ENCODE measurements at places on chromosomes 16 and 17.

DNA sequence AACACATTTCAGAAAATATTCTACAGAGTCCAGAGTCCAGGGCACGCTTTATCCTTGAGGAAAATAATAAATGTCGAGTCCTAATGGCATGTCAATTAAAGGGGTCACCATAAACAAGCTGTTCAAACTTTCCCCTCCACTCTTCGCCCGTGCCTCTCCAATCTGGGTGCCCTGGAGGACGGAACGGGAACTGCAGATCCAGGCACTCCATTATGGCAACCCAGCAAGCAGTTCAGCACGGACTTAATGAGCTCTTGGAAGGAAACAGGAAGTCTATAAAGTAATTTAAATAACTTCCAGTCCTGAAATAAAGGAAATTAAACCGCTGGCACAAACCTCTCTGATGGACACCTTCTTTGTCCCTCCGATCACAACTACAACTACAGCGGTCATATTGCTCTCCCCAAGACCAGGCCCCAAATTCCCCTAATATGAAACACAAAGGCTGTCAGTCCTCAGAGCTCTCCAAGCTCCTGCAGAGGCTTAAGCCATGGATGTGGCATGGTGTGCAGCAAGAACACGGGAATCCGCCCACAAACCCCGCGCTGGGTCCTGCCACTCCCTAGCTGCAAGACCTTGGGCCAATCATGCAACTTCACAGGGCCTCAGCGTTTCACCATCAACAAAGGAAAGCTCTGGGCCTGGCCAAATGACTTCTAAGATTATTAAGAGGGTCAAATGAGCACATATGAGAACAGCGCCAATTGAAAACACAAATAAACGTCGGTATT lies 52.6 kb downstream of the ZFHX3 start:
- no peak for DNase-seq

DNA sequence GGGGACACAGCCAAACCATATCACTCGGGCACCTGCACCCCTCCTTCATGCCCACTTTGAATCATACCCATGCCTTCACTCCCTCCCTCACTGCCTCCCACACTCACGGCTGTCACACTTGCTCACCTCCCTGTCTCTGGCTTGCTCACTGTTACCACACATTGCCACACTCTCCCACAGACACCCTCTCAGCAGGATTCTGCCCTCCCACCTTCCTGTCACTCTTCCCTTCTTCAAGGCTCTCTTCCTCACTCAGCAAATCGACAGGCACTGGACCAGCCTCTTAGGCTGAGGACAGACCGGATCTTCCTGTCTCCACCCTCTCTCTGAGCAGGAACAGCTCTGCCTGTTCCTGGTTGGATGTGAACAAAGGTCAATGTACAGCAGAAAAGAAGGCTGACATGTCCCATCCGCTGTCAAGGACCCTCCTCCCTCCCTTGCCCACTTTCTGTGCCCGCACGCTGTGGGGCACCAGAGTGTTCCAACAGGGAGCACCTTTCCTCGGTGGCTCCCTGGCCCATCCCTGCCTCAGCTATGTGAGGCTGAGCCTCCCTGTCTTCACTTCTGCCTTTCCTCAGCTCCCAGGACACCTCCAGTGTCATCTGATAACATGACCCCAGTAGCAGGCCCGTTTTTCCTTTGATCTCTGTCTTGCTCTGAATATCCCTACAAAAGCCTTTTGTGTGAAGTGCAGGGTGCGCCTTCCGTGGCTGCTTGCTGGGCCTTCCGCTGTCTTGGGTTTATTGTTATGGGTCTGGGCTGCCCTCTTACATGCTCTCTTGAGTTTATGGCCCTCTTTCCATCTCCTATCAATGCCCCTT lies 47.0 kb downstream of the CCDC182 start:
- no peak for DNase-seq

DNA sequence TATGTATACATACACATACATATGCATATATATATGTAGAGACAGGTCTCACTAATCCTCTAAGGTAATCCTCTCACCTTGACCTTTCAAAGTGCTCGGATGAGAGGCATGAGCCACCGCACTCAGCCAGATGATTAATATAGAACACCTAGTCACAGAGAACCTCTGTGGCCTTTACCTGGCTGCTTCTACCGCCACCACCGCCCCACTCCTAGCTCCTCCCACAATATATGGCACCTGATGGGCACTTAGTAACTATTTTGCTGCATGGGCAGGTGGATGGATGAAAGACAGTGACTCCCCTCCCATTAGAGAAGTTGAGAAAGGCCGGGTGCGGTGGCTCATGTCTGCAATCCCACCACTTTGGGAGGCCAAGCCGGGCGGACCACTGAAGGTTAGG lies 16.7 kb upstream of the ATP2C2 start:
- DNase-seq = no peak

- no peak for DNase-seq
Observed at GRCh38 chr16:12350945-12351344, 374.4 kb downstream of the SNX29 start.

DNA sequence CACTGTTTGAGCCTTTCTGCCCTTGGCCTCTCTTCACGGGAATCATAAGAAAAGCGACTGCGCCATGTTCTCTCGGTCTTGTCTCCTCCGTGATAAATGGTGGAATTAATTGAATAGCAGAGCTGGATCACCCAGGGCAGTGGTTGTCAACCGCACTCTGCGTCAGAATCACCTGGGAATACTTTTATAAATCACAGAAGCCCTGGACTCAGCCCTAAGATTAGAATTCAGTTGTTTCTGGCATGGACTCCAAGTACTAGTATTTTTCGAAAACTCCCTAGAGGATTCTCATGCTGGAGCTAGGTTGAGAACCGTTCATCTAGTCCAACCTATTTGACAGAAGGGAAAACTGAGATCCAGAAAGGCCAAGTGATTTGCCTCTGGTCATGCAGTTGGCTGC lies 64.1 kb downstream of the SPACA3 start:
- DNase-seq = no peak

DNA sequence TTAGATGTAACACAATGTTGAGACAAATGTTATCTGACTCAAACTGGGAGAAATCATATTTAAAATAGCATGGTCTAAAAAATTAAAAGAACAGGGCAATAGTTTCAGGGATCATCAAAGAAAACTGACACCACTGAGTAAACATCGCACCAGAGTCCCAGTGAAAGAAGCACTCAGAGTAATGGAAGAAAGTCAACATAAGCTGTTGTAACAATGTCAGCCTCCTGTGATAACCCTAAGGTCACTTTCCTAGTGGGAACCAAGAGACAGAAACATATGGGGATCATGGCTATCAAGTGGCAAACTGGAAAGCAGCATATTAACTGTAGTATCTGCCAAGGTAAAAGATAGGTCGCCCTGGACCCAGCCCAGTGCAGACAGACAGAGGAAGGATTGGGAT lies 160.8 kb downstream of the CA10 start:
- DNase-seq = no peak

DNA sequence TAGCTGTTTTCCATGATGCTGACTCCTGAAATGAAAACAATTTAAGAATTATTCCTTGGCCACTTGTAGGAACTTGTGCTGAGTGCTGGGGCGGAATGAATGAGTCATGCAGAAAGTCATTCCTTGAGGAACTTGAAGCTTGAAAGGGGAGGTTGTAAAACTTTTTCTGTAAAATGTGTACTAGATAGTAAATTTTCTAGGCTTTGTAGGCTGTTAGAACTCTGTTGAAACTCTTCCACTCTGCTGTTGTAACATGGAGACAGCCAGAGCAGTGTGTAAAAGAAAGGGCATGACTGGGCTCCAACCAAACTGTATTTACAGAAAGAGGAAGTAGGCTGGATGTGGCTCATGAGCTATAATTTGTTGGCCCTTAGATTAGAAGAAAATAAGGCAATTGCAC lies 46.1 kb downstream of the ABCA8 start:
- no peak for DNase-seq

DNA sequence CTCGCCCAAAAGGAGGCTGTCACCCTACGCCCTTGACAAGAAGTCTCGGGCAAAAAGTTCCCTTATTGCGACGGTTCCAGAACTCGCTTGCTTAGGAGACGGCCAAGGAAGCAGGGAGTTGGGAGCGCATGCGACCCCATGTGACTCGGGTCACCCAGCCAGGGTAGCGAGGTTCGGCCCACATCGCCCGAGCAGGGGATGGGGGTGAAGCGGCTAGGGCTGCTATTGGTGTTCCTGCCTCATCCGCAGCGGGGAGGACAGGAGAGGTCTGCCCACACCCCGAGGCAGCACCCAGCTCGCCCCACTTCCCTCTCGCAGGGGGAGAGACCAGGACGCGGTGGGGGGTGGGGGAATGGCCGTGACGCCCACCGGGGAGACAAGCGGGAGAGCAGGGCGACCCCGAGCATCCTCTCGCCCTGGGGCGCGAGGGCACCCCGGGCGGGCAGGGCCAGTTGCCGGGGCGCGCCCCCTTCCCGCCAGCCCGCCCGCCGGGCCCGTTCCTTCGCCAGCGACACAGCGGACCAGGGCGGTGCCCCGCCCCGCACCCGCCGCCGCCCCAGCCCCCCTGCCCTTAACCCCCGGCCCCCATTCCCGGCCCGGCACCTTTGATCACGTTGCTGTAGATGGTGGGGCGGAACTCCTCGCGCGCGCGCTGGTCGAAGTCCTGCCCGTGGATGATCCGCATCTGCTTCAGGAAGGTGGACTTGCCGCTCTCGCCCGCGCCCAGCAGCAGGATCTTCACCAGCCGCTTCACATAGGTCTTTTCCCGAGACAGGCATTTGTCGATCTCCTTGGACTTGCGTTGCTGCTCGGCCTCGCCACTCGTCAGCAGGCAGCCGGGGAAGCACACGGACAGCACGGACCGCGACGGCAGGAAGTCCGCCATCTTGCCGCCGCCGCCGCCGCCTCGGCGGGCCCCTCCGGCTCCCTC lies 567 bp downstream of the GNA13 start:
- DNase-seq = no peak

DNA sequence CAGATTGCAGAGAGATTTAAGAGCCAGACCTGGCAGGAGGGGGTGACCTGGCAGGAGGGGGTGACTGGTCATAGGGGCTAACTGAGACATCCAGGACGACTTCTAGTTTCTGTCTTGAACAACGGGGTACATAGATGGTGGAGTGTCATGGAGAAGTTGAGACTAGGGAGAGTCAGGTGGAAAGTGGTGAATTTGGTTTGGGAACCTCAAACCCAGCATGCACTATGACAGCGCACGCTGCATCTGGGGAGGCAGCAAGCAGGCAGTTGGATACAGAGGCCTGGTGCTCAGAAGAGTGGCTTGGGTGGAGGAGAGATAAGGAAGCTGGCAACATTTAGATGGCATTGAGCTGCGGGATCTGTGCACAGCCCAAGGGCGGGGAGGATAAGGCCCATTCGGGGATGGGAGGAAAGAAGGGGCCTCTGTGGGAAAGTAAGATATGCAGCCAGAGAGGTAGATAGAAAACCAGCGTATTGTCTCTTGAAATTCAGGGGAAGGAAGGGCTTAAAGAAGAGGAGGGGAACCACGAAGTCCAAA lies 4.5 kb downstream of the RIPOR1 start:
- DNase-seq = no peak

- DNase-seq = no peak
Observed at GRCh38 chr17:49729069-49729468, 21.3 kb upstream of the SLC35B1 start.

DNA sequence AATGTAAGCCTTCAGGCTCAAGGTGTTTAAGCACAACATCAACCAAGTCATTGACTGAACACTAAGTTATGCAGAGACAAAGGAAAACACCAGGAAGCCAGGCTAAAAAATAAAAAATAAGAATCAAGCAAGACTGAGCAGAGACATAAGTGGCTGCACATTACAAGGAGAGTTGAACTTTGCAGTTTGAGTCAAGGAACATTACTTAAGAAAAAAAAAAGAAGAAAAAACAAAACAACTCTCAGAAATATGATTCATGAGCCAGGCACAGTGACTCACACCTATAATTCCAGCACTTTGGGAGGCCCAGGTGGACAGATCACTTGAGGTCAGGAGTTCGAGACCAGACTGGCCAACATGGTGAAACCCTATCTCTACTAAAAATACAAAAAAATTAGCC lies 168.1 kb downstream of the C16orf95 start:
- no peak for DNase-seq

DNA sequence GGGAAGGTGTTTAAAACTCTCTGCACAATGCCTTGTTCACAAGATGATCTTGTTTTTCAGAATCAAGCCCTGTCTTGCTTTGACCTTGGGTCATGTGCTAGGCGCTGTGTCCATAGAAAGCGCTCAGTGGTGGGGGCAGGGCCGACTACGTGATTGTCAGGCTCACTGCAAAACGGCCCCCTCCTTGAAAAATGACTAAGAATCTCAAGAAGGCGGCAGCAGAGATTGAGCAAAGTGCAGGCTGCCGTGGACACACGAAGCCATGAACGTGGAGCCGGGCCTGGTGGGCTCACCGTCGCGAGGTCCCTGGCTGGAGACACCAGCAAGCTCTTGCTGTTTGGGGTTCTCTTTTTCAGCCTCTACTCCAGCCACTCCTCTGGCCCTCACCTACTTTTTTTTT lies 10.2 kb downstream of the ATP2C2 start:
- DNase-seq = no peak

- no peak for DNase-seq
Observed at GRCh38 chr17:80876950-80877728, 114.5 kb upstream of the CHMP6 start.

GRCh38 chr17:18993905-18994526 lies 10.5 kb downstream of the FAM83G start:
- DNase-seq = peak; percentile 71
